Hematopoietic multipotent progenitor cell treated with erythropoietin and hydrocortisone succinate and interleukin-3 and kit ligand, for 4 days (in vitro differentiated cells): ENCODE measurements at places on chromosomes 3 and 15.

GRCh38 chr3:33980252-33980651 is 181.8 kb downstream of the PDCD6IP start:
- DNase-seq, result peak; percentile 5

DNA sequence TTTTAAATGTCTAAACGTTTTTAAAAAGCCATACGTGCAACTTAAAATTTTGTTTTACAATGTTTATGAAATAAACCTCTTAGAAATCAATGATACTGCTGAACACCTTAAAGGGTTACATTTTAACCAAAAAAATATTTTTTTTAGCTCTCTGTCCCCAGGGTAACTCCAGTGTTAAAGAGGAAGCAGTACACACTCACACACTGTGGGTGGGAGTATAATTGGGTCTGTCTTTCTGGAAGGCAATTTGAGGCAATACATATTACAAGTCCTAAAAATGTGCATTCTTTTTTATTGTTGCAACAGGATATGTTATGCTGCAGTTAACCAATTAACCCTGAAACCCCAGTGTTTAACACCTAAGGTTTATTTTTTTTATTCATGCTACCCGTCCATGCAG is 34.1 kb downstream of the WHAMM start:
- peak; percentile 46 for DNase-seq

GRCh38 chr15:88818920-88819319 is 15.7 kb downstream of the ACAN start:
- DNase-seq, result no peak

- peak; percentile 37 for DNase-seq
Measured at GRCh38 chr3:169148448-169149348, 514.8 kb downstream of the MECOM start.

DNA sequence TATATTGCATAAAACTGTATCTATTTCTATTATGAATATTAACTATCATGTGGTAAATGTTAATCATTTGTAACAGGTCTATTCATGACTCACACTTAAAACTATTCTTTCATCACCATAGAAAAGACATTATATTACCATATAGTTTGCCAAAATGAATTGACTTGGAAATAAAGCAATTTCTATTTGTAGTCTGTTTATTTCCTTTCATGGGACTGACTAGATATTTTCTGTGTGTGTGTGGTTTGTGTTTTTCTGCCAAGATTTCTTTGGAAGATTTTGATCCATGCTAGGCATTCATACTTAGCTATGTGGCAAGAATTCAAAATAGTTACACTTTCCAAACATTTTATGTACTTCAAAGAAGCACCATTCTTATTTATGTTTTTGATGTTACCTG is 522.5 kb upstream of the AGTR1 start:
- DNase-seq, result no peak

- DNase-seq, result no peak
Measured at GRCh38 chr3:177959188-177959587, 577.0 kb upstream of the KCNMB2 start.

GRCh38 chr3:164687211-164687610 is 391.1 kb downstream of the SI start:
- no peak for DNase-seq

- peak; percentile 35 for DNase-seq
Measured at GRCh38 chr15:35741881-35742280, 195.9 kb upstream of the DPH6 start.

DNA sequence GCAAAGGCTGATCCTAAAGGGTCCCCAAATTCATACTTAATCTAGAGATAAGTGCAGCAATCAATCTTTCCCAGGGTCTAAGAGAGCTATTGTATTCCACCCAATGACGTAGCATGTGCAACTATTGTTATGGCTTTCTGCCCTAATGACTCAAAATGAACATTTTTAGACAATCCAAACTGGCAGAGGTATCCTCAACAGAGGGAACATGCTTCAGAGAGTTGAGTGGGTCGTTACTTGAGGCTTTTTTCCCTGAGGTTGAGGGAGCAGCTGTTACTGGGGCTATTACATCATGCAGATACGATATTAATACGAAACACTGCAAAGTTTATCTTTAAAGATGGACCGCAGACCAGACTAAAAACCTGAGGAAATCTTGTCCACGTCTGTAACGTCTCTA is 278.3 kb upstream of the WNT5A start:
- DNase-seq, result no peak

DNA sequence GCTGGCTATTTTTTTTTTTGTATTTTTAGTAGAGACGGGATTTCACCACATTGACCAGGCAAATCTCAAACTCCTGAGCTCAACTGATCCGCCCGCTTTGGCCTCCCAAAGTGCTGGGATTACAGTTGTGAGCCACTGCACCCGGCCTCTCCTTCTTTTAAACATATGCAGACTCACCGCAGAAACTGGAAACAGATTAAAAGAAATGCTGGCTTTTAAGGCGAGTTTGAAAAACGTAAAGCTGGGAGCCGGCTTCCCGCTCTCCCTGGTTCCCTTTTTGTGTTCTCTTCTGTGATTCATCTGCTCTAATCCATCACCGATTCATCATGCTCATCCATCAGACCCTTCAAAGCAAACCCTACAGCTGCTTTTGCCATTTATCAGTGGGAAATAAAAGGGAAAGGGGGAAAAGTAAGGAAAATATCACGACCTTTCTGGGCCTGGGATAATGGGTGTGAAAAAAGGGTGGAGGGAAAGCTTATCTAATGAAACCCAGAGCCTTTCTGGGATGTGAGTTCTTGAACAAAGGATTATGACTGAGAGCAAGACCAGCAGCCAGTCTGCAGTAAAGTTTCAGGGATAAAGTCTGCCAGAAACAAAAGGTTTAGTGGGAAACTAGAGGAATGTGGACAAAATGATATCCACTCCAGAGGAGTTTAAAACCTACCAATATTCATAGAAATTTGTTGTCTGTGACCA is 92.3 kb upstream of the LRIG1 start:
- DNase-seq, result no peak

- DNase-seq, result no peak
Measured at GRCh38 chr3:156425651-156426050, 129.3 kb downstream of the SSR3 start.

DNA sequence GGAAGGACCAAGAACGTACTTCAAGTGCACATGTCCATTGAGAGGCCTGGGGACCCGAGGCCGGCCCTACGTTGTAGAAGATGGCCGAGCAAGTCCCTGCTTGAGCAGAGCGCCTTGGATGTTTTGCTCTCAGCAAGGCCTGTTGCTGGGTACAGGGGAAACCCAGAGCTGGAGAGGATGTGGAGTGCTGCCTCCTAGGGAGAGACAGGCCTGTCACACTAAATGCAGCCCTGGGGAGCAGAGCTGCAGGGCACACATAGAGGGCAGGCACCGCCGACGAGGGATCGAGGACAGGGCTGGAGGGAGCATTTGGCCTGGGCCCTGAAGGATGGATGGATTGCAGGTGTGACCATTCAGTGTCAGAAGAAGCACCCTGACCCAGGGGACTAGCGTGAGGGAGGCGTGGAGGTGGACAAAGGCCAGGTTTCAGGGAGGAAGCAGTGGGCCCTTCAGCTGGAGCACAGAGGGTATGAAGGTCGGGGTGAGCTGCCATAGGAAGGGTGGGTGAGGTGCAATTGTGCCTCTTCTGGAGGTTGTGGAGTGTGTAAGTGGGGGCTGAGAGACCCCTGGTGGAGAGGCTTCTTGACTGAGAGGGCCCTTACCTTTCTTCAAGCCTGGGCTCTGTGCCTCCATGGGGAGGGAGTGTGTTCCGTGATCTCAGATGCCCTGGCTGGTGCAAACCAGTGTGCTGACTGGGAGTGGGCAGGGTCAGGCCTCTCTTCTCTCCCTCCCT is 142.4 kb downstream of the CHDH start:
- DNase-seq, result no peak

DNA sequence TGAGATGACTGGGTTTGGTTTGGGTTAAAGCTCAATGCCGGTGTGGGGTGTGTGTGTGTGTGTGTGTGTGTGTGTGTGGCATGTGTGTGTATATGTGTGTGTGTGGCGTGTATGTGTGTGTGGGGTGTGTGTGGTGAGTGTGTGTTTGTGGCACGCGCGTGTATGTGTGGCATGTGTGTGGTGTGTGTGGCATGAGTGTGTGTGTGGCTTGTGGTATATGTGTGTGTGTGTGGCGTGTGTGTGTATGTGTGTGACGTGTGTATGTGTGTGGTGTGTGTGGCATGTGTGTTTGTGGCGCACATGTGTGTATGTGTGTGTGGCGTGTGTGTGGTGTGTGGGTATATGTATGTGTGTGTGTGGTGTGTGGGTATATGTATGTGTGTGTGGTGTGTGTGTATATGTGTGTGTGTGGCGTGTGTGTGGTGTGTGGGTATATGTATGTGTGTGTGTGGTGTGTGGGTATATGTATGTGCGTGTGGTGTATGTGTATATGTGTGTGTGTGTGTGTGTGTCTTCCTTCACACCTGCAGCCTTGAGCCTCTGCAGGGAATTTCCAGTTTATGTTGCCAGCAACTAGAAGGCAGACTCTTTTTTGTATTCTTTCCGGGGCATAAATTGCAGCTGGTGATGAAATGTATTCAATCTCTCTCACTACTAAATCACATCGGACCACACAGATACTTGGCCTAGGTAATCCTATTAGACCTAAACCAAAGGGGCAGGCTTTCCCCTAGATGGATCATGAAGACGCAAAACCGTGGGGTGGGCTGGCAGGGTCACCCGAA is 34.8 kb downstream of the CHRD start:
- DNase-seq, result no peak

GRCh38 chr3:4693620-4694019 is 200.5 kb downstream of the ITPR1 start:
- DNase-seq, result no peak
